ENCODE measurements at places on chromosomes 1 and 21. TPM values are rescaled to one million over a fixed set of nuclear protein-coding genes. Genes with fewer than 3 reads are reported as not detected.

Gene SOX13
- total RNA-seq, result 11.2 TPM

Gene FCMR
- total RNA-seq, result 1.1 TPM

Gene DIPK1A
- 1.3 TPM for total RNA-seq

Gene RNU1-1
- total RNA-seq, result under 0.01 TPM

Gene LHX8
- total RNA-seq, result not detected

DNA sequence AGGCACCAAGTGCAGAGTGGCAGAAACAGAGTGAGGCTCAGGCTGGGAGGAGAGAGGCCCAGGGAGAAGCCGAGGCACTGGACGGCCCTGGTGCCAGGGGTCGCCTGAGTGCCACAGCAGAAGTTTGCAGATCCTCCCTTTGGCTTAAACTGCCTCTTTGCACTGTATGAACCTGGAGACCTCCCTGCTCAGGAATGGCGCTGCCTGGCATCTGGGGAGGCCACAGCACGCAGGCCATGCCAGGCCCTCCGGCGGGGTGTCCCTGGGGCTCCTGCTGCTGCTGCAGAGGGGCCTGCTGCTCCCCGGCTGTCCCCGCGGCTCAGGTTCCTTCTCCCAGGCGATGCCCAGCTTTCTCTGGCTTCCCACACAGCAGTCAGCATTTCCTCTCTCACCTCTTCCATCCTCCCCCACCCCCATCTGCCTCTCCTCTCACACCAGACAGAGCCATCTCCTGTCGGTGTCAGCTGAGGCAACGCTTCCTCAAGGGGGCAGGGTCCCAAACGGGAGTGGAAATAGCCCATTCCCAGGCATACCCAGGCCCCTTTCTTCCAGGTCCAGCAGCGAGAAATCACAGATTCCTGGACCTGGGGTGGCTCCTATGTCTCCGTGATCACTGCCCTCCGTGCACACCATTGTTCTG is 35.2 kb downstream of the SYT6 start:
- no peak for DNase-seq

Gene AMY1B
- not detected for total RNA-seq

DNA sequence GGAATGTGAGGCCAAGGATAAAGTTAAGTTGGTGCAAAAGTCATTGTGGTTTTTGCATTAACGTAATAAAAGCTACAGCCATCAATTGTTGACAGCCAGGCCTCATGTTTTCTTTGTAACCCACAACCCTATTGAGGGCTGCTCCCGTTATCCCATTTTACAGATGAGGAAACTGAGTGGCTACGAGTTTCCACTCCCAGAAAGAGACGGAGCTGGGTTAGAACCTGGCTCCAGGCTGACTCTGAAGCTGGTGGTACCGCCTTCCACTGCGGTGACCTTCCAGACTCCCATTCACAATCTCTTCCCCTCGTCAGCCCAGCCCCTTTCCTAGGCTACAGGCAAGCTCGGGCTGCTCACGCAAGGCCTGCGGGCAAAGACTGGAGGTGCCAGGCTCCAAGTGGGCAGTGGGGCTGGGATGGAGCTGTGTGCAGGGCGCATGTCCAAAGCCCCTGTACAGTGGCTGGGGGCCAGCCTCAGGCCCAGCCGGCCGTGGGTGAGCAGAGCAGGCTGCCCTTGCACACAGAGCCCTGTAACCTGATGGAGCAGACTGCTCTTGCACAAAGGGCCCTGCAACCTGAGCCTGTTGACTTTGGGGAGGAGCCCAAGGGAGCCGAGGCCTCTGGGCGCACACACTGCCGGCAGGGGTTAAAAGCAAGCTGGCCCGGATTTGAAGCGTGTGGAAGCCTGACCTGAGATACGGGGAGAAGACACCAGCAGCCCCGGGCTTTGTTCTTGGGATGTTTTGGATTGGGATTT is 97.4 kb upstream of the TMPRSS2 start:
- DNase-seq, result no peak

Gene F13B
- not detected for total RNA-seq

DNA sequence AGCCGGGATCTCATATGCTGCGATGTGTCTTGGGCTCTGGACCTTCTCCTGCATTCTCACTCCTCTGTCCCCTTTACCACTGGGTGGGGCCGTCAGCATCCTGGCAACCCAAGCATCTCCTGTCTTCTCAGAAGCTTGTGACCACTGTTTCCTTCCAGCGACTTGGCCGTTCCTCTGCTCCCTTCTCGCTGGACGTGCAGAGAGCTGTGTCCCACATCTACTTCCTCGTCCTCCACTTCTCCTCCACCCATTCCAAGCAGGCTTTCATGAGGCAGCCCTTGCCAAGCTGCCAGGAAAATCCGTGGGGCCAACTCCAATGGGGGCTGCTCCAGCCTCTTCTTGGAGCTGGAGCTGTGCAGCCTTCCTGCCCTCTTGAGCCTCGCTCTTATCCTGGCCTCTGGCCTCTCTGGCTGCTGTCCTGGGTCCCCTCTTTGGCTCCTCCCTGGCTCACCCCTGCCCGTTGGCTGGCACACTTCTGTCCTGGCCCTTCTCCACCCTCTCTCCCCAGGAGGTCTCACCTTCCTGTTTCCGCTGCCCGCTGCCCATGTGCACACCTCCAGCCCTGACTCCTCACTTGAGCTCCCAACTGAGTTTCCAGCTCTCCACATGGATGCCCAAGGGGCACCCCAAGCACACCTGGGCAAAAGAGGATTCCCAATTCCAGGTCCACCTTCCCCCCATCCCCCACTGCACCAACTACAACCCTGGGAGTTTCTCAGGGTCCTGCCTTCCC is 8.7 kb downstream of the FAM131C start:
- no peak for DNase-seq

GRCh38 chr1:66154394-66154793 is 361.7 kb downstream of the PDE4B start:
- no peak for DNase-seq

DNA sequence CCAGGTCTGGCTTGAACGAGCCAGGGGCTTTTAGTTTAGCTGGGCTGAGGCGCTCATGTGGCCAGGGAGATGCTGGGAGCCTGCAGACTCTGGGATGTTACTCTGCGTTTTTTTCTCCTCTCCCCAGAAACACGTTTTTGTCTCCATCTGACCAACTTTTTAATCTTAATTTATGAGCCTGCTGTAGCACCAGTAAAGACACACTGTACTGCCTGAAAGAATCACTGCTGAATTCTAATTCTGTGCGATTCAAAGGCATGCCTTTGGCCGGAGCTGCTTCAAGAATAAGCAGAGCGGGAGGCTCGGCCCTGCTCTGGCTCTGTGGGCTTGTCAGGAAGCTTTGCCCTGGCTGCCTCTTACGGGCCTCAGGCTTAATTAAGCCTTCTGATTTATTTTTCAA is 129.5 kb downstream of the CAMTA1 start:
- DNase-seq, result no peak

Gene C1QA
- total RNA-seq, result not detected

- DNase-seq, result no peak
Observed at GRCh38 chr1:220878191-220879075, 810 bp upstream of the HLX start.

Gene RNASEL
- total RNA-seq, result 3.2 TPM

DNA sequence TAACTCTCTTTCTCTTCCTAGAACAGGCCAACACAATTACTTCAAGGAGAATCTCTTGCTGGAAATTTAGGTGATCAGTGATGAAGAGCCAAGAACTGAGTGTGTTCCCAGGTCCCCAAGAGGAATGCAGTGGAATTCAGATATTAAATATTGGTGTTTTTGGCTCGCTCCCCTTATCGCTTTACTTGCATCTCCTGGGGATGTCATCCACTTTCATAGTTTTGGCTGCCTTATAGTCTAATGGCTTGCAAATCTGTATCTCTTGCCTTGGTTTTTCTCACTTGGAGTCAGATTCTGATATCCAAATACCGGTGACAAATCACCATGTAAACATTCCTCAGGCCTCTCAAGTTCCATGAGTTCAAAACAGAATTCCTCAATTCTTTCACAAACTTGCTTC is 151.0 kb upstream of the C1orf87 start:
- DNase-seq, result no peak

Gene KLHL20
- total RNA-seq, result 29.4 TPM

Gene CAPN9
- total RNA-seq, result not detected

GRCh38 chr1:151367658-151368392 is 4.7 kb downstream of the SELENBP1 start:
- no peak for DNase-seq

DNA sequence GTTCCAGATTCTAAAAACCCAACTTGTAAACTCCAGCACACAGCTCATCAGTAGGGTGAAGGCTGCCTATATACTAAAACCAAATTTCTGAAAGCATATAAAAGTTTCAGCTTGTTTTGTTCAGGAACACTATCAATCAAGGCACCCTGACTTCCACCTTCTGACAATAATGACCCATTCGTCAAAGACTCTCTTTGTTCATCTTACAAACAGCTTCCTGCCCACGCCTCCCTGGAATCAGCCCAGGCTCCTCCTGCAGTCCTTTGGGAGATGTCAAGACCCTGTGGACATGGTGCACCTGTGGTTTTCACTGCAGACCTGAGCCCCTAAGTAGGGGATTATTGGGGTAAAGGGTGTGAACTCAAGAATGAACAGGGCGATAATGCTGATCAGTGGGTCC is 178.9 kb upstream of the CAMK1G start:
- DNase-seq, result no peak

- DNase-seq, result no peak
Observed at GRCh38 chr1:150164779-150165178, 15.1 kb downstream of the PLEKHO1 start.

Gene PKN2
- 29.1 TPM for total RNA-seq

GRCh38 chr1:28139025-28139712 is 37.3 kb downstream of the PTAFR start:
- no peak for DNase-seq

Gene CCDC17
- total RNA-seq, result 1.9 TPM

Gene MPL
- total RNA-seq, result not detected

- DNase-seq, result no peak
Observed at GRCh38 chr1:231757101-231757404, 130.5 kb downstream of the DISC1 start.

DNA sequence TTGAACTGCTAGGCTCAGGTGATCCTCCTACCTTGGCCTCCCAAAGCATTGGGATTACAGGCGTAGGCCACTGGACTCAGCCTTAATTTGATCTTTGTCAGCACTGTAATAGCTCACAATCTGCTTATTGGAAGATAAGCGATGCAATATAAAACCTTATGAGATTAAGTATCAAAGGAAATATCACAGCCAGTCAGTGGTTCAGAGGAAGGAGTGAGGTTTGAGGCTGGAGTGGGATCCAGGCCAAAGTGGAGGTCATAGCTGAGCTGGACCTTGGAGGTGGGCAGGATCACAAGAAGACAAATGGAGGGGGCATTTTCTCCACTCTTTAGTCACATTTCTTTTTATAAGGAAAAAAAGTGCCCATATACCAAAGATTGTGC is 228.5 kb downstream of the RHOU start:
- DNase-seq, result no peak

Gene FALEC
- total RNA-seq, result not detected

GRCh38 chr1:149848340-149849110 is 50.8 kb upstream of the BOLA1 start:
- DNase-seq, result no peak

Gene MATN1
- total RNA-seq, result not detected

- no peak for DNase-seq
Observed at GRCh38 chr1:93435443-93435842, 12.5 kb upstream of the FNBP1L start.

Gene KCNE1
- total RNA-seq, result 0.29 TPM

GRCh38 chr1:159945483-159946241 is at the start of gene IGSF9:
IGSF9 (minus strand) TSS chr1:159945613; CDS start chr1:159943454, 2,159 bp downstream.
- no peak for DNase-seq

- DNase-seq, result no peak
Observed at GRCh38 chr1:166182281-166182680, 15.5 kb upstream of the FAM78B start.

DNA sequence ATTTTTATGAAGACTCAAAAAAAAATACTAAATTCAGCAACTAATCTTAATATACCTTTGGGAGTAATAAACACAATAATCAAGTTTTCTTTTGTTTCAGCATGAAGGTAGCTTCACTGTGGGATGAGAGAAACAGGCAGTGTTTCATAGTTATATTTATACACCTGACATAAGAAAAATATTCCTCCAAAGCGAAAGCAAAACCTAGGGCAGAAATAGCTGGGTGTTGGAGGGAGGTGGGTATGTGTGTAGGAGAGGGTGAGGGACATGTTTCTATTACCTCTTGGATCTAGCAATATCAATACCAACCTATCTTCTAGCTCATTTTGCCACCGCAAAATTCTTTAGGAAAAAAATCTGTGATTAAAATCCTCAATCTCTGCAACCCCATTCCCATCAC is 24.9 kb upstream of the MAN1A2 start:
- DNase-seq, result no peak

- no peak for DNase-seq
Observed at GRCh38 chr21:46024141-46024540, 42.6 kb downstream of the COL6A1 start.

Gene ACAP3
- 33.6 TPM for total RNA-seq

Gene GJA8
- total RNA-seq, result not detected

Gene FABP3
- total RNA-seq, result not detected

Gene RNU11
- total RNA-seq, result not detected

DNA sequence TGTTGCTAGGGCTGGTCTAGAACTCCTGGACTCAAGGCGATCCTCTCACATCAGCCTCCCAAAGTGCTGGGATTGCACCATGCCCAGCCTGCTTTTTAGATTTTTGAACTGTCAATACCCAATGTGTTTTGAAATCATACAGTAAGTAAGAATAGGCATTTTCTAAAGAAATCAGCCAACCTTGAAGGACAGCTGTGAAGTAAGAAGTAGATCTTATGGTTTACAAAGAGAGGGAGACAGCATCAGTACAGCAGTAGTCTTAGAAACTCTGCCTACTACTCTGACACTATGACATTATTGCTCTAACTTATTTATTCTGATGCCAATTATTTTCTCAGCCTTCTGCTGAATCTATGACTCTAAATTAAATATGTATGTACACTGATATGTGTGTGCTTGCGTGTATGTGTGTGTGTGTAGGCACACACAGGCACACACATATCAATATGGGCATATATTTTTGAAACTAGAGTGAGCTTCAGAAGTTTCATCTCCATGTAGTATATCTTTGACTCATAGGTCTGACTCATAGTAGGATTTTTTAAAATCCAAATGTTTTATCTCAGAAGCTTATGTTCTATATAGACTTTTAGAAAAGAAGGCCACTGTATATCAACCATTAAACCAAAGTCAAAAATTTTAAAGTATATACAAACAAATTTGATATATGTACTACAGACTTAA is 140.4 kb downstream of the COL24A1 start:
- no peak for DNase-seq

Data from glomerular endothelial cell (primary cell).